ENCODE measurements at places on chromosomes 6 and 20.
A peak's percentile ranks its signal among the peaks of the same experiment; 100 is the strongest.

- H3K36me3 ChIP-seq, result peaks cover 13% of the 10 kb centered on the region
- H3K27ac ChIP-seq, result peak overlapping the region; percentile 42
- H3K27me3 ChIP-seq, result no peaks in the 10 kb centered on the region
- peaks cover 15% of the 10 kb centered on the region for H3K4me1 ChIP-seq
- DNase-seq, result no peak
Measured at GRCh38 chr6:119442776-119443184, 93.2 kb upstream of the MAN1A1 start.

DNA sequence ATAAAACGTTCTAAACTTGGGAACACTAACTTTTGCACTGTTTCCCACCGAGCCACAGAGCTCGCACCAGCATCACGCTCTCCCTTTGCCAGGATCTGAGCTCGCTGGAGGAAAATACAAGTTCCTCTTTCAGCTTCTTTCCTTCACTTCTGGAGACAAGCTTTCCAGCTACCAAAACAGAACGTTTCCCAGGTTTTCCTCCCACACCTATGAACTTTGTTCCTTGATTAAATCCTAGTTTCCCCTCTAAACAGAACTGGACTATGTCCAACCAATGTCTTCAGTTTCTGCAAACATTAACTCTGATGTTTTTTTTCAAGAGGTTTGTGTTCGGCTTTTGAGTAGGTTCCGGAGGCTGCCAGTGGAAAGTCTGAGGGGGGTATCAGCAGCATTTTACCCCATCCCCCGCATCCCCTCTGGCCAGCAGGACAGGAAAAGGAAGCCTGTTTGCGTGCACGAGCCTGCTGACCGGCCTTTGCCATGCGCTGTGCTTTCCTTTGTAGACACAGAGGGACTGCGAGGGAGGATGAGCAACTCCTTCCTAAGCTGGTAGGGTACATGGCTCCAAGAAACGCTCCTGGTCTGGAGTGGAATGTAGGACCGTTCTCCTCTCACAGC lies 135.5 kb downstream of the LY86 start:
- peaks cover 11% of the 10 kb centered on the region for H3K4me1 ChIP-seq
- H3K36me3 ChIP-seq, result no peaks in the 10 kb centered on the region
- H3K27me3 ChIP-seq, result peaks cover 10% of the 10 kb centered on the region
- H3K27ac ChIP-seq, result no peak overlapping the region

DNA sequence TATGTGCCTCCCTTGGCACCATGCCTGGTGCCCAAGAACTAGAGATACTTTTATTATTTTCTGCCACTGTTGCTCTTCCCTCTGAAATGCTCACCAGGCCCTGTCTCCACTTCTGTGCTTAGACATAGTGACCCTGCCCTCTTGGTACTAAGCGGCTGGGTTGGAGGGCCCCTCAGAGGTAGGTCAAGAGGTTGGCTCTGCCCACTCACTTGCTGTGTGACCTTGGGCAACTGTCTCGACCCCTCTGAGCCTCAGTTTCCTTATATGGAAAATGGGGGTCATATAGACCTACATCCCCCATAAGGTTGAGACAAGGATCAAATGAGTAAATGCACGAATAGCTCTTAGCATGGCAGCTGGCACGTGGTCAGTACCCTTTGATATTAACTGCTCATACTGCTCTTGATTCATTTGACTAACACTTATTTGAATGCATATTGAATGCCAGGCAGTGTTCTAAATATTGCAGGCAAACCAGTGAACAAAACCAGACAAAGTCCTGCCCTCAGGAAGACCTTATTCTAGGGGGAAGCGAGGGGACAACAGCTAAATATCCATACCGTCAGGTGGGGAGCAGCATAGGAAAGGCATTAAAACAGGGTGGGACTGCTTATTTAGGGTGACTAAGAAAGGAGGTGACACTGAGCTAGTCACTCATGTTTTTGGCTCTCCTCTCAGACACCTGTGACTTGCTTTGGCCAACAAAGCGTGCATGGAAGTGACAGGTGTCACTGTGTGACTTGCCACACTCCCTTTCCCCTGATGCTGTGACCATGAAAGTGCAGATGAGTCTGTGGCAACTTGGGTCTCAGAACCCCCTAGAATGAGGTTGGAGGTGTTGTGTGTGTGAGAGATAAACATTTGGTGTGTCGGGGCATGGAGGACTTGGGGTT lies 14.3 kb upstream of the SPO11 start:
- no peaks in the 10 kb centered on the region for H3K36me3 ChIP-seq
- H3K4me1 ChIP-seq, result no peaks in the 10 kb centered on the region
- DNase-seq, result no peak
- no peak overlapping the region for H3K4me3 ChIP-seq

- no peak overlapping the region for H3K4me3 ChIP-seq
- no peak overlapping the region for H3K27ac ChIP-seq
- H3K27me3 ChIP-seq, result no peaks in the 10 kb centered on the region
- H3K36me3 ChIP-seq, result peaks cover 35% of the 10 kb centered on the region
- DNase-seq, result no peak
- peaks cover 2% of the 10 kb centered on the region for H3K4me1 ChIP-seq
Measured at GRCh38 chr6:13472099-13472498, 15.3 kb downstream of the GFOD1 start.

DNA sequence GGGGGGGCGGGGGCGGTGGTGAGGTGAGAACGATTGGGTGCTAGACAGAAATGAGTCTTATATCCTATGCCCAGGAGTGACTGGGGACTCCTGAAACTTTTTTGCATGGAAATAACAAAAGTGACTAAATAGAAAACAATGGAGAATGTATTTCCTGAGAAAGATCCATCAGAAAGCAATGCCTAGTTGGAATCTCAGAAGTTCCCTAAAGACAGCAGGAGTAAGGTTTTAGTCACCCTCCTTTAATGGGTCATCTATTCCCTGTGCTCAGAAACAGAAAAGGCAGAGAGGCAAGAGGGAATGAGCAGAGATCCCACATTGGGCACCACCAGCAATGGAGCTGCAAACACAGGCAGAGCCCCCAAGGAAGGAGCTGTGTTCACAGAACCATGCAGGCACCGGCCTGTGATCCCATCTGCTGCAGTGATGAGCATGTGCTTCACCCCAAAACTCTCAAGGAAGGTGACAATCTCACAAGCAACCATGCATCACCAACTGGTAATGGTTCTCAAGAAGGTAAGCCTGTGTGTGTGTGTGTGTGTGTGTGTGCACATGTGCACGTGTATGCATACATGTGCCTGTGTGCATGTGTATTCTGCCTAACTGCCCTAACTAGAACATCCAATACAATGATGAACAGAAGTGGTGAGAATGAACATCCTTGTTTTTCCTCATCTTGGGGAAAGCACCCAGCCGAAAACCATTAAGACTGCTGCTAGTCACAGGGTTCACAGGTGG lies 168.4 kb downstream of the WDR27 start:
- peaks cover 16% of the 10 kb centered on the region for H3K4me1 ChIP-seq
- no peak overlapping the region for H3K27ac ChIP-seq
- no peak for DNase-seq
- H3K36me3 ChIP-seq, result peaks cover 21% of the 10 kb centered on the region
- no peak overlapping the region for H3K4me3 ChIP-seq
- no peaks in the 10 kb centered on the region for H3K27me3 ChIP-seq

DNA sequence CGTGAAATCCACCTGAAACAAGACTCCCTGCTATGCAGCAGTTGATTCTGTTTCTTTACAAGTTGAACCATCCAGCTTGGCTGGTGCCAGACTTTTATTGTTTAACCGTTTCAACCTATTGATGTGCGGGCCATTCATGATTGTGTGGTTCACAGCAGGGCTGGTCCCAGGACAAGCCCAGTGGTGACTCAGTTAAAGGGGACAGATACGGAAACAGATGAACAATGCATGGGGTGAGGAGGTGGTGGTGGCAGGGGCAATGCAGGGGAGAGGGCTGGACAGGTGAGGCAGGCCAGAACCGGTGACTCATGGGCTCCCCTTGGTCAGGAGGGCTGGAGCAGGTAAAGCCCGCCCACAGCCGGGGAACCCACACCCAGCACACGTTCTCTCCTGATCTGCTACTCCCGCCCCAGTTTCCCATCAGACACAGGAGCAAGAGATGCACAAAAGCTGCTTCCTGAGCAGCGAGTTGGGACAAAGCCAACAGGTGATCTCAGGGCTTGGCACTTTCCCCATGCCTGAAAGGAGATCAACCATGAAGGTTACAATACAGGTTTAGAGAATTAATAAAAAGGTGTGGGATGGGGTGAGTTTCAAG lies 232.2 kb downstream of the LY86 start:
- DNase-seq, result no peak
- peaks cover 24% of the 10 kb centered on the region for H3K27me3 ChIP-seq
- H3K4me1 ChIP-seq, result peaks cover 14% of the 10 kb centered on the region

DNA sequence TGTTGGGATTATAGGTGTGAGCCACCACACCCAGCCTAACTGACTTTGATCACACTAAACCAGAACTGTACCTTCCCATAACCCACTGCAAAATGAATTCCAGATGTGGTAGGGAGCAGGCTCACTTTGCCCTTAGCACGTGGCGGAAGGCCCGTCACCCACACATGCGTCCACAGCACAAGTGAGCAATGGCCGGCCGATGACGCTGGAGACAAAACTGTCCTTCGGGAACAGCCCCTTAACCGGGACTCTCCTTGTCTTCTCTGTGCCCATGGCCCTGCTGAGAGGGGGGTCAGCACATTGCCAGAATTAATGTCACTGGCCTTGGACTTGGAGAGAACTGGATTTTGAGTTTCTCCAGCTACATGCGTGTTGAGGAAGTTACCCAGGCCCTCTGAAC lies 107.2 kb downstream of the TOX2 start:
- no peak for DNase-seq
- peaks cover 3% of the 10 kb centered on the region for H3K36me3 ChIP-seq
- no peak overlapping the region for H3K27ac ChIP-seq
- no peak overlapping the region for H3K4me3 ChIP-seq
- H3K4me1 ChIP-seq, result peaks cover 44% of the 10 kb centered on the region

DNA sequence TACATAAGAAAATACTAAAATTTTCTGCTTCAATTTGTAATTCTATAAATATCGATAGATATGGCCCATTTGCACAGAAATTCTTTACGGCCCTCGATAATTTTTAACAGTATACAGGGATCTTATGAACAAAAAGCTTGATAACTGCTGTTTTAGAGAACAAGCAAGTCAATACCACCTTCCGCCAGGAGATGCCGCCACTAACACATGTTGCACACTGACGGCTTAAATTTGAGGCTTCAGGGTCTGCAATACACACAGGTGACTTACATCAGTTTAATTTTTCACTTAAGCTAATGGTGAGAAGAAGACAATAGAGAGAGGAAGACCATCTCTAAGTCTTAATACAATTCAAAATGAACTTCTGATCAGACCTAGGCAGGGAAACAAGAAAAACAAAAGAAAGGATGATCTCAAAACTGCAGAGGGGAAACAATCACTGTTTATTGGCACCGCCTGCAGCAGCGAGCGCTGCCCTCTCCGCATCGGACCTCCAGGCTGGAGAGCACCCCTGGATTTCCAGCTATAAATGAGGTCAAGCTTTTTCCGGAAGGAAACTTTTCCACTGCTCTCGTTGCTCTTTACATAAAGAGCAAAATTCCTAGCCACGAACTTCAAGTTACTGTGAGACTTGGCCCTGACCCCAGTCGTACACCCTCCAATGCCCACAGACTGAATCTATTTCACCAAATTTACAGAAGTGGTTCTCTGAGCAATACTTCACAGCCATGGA lies 53.9 kb downstream of the OTOR start:
- H3K36me3 ChIP-seq, result no peaks in the 10 kb centered on the region
- H3K27me3 ChIP-seq, result peaks cover 34% of the 10 kb centered on the region
- no peak overlapping the region for H3K27ac ChIP-seq
- no peaks in the 10 kb centered on the region for H3K4me1 ChIP-seq
- peak; percentile 52 for DNase-seq

GRCh38 chr6:118843685-118844390 lies 50.1 kb upstream of the ASF1A start:
- peak overlapping the region; percentile 21 for H3K27ac ChIP-seq
- H3K4me1 ChIP-seq, result peaks cover 17% of the 10 kb centered on the region
- H3K36me3 ChIP-seq, result peaks cover 36% of the 10 kb centered on the region
- no peak overlapping the region for H3K4me3 ChIP-seq
- no peaks in the 10 kb centered on the region for H3K27me3 ChIP-seq

- H3K27ac ChIP-seq, result no peak overlapping the region
- no peaks in the 10 kb centered on the region for H3K27me3 ChIP-seq
- no peak overlapping the region for H3K4me3 ChIP-seq
- peaks cover 3% of the 10 kb centered on the region for H3K36me3 ChIP-seq
Measured at GRCh38 chr6:97085772-97086171, 161.2 kb downstream of the KLHL32 start.

DNA sequence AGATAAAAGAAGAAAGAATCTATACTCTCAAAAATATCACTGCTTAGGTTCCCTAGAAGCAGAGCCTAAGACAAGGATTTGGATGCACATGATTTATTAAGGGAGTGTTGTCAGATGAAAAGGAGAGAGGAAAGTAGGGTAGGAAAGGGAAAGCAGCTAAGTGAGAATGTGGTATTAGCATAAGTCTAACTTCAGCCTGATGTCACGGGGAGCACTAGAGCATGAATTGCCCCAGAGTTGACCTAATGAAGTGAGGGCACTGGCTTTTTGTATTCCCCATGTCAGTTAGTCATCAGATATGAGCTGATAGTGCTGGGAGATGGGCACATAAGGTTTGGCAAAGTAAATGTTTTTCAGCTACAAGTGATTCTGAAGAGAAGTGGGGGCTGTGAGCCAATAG lies 129.0 kb upstream of the THEMIS start:
- peaks cover 43% of the 10 kb centered on the region for H3K4me1 ChIP-seq
- H3K36me3 ChIP-seq, result peaks cover 19% of the 10 kb centered on the region
- H3K27me3 ChIP-seq, result no peaks in the 10 kb centered on the region
- no peak for DNase-seq
- H3K27ac ChIP-seq, result no peak overlapping the region

GRCh38 chr6:164749221-164750064 lies 560.0 kb downstream of the C6orf118 start:
- H3K4me3 ChIP-seq, result no peak overlapping the region
- no peaks in the 10 kb centered on the region for H3K27me3 ChIP-seq
- no peaks in the 10 kb centered on the region for H3K4me1 ChIP-seq

- H3K4me1 ChIP-seq, result no peaks in the 10 kb centered on the region
- DNase-seq, result no peak
- H3K27ac ChIP-seq, result no peak overlapping the region
- no peaks in the 10 kb centered on the region for H3K36me3 ChIP-seq
- no peak overlapping the region for H3K4me3 ChIP-seq
- peaks cover 9% of the 10 kb centered on the region for H3K27me3 ChIP-seq
Measured at GRCh38 chr6:128554302-128554701, 33.9 kb upstream of the PTPRK start.

All from activated naive CD8-positive, alpha-beta T cell treated with anti-CD3 and anti-CD28 coated beads, Interleukin-2, amount 10 ng/mL, durations not matched to agents 7 days and 5 days (primary cell).